ENCODE measurements at places on chromosomes 3 and 15.
A peak's percentile ranks its signal among the peaks of the same experiment; 100 is the strongest.

GRCh38 chr15:99016680-99017321, 9.2 kb upstream of the PGPEP1L start:
- DNase-seq: no peak

GRCh38 chr3:49248840-49249227, 28.2 kb downstream of the C3orf62 start:
- peak; percentile 35 for DNase-seq

DNA sequence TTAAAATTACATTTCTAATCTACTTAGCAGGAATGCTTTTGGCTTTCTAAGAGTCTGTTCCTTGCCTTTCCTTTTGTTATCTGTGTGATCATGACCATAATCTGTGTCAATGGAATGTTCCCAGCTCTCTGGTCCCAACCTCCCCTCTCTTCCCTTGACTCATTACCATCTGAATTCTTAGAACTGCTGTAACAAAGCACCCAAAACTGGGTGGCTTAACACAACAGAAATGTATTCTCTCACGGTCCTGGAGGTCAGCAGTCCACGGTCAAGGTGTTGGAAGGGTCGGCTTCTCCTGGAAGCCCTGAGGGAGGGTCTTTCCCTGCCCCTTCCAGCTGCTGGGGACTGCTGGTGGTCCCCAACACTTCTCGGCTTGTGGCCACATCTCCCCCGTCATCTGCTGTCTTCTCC, 81.1 kb downstream of the LRRK1 start:
- no peak for DNase-seq

DNA sequence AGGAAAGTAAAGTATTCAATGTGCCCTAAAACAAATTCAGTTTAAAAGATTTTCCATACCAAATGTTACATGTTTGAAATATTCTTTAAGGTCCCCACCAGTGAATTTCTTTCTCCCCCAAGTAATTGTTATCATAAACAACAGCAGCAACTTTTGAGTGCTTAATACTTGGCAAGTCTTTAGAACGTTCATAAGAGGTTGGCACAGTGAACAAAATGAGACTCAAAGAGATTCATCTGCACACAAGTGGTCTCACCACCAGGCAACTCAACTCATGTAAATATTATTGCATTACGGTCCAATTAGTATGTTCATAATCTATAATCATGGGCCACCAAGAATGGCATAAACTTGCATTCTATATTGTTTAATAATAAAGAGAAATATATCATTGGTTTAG, 98.7 kb downstream of the TBL1XR1 start:
- DNase-seq: no peak

DNA sequence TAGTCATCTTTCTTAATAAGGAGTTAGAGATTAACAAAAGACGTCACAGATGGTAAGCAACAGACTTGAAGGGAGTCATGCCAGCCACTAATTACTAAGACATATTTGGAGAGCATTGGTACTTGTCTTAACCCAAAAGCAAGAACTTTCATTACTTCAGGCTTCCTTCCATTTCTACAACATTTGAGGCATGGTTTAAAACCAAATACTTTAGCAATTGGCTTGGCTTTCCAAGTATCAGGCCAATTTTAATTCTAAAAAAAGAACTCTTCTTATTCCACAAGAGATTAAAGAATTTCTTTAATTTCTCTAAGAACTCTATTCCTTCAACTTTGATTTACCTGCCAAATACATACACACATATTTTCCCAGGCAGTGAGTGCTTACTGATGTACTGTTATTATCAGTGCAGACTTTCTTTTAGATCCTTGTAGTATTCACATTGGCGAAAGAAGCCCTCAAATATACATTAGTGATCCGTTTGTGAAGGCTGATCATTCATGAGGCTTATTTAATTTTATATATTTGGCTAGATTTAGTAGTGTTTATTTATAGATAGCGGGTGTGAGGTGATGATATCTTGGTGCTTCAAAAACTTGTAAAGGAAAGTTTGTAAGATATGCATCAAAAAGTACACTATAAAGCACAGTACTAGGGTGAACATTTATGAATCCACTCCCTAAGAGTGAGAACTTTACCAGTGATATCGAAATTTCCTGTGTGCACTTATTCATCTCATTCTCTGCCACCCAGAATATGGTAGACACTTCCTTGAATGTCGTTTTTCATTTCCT, 229.2 kb downstream of the MFSD1 start:
- no peak for DNase-seq

DNA sequence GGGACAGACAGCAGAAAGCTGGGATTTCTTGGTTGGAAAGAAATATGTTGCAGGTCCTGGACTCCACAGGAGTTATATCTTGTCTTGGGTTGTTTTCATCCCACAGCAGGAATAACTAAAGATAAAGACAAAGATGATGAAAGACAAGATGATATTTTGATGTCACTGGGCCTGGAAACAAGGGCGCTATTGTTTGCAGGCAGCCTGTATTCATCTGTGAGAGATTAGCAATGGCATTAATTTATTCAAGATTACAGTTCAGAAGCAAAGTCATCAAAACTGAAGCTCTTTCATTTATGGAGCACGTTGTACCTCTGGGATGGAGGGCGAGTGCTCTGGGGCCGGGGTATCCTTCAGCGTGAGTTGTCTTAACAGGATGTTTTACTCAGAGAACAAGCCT, 213.8 kb downstream of the LRTM1 start:
- DNase-seq: no peak
